ENCODE measurements at places on chromosomes 4 and X.

GRCh38 chr4:81628489-81628888 lies 156.8 kb upstream of the RASGEF1B start:
- no peaks in the 10 kb centered on the region for H3K27me3 ChIP-seq
- H3K4me1 ChIP-seq, result peaks cover 14% of the 10 kb centered on the region
- H3K4me3 ChIP-seq, result no peak overlapping the region
- no peak overlapping the region for H3K27ac ChIP-seq

- H3K4me3 ChIP-seq, result no peak overlapping the region
- DNase-seq, result no peak
- no peaks in the 10 kb centered on the region for H3K27me3 ChIP-seq
- no peak overlapping the region for H3K27ac ChIP-seq
These were observed 46.1 kb upstream of the CTSO start for GRCh38 chr4:155999725-156000124.

- H3K36me3 ChIP-seq, result peaks cover 16% of the 10 kb centered on the region
- no peak for DNase-seq
- H3K27me3 ChIP-seq, result no peaks in the 10 kb centered on the region
- H3K4me3 ChIP-seq, result no peak overlapping the region
These were observed 28.4 kb downstream of the NSG1 start for GRCh38 chr4:4415107-4415805.

- peak; percentile 71 for DNase-seq
- H3K36me3 ChIP-seq, result no peaks in the 10 kb centered on the region
- H3K4me1 ChIP-seq, result no peaks in the 10 kb centered on the region
These were observed 27.3 kb downstream of the PRDX4 start for GRCh38 chrX:23694606-23695005.

DNA sequence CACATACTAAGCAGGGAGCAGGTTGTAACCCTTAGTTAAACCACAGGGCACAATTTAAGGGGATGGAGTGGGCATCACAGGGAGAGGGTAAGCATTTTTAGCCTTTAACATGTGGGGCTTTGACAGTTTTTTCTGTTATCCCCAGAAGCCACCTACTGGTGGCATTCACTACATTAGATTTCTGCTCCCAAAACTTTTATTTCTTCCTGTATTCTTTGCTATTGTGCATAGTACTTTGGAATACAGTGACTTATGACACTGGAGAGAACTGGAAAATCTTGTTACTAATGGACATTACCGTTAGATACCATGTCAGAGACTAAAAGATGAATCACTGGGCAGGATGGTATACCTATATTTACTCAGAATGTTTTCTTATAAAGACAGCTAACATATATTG lies 7.3 kb downstream of the TRIM75 start:
- no peak overlapping the region for H3K4me3 ChIP-seq
- H3K4me1 ChIP-seq, result no peaks in the 10 kb centered on the region
- DNase-seq, result peak; percentile 14
- H3K27ac ChIP-seq, result no peak overlapping the region

DNA sequence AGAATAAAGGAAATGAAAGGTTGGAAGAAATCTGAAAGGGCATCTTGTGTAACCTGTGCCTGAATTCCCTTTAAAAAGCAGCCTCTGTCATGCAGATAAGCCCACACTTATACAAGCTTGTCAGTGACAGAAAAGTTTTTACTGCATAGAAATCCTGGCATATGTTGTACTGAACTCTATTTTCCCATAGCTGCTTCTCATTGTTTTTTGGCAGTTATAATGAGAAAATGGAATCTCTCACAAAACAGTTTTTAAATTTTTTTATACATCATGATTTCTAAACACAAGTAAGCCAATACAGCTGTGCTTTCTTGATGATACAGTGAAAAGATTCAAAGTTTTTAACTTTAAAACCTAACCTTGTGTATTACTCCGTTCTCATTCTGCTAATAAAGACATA lies 511.4 kb upstream of the ARX start:
- H3K4me3 ChIP-seq, result no peak overlapping the region
- H3K27me3 ChIP-seq, result no peaks in the 10 kb centered on the region
- no peaks in the 10 kb centered on the region for H3K36me3 ChIP-seq
- DNase-seq, result no peak

- peak overlapping the region; percentile 56 for H3K27ac ChIP-seq
- peaks cover 12% of the 10 kb centered on the region for H3K36me3 ChIP-seq
- no peaks in the 10 kb centered on the region for H3K27me3 ChIP-seq
- H3K4me1 ChIP-seq, result peaks cover 6% of the 10 kb centered on the region
- peak; percentile 90 for DNase-seq
- peak overlapping the region; percentile 77 for H3K4me3 ChIP-seq
These were observed 45.6 kb downstream of the SMARCA5 start for GRCh38 chr4:143558823-143559756.

DNA sequence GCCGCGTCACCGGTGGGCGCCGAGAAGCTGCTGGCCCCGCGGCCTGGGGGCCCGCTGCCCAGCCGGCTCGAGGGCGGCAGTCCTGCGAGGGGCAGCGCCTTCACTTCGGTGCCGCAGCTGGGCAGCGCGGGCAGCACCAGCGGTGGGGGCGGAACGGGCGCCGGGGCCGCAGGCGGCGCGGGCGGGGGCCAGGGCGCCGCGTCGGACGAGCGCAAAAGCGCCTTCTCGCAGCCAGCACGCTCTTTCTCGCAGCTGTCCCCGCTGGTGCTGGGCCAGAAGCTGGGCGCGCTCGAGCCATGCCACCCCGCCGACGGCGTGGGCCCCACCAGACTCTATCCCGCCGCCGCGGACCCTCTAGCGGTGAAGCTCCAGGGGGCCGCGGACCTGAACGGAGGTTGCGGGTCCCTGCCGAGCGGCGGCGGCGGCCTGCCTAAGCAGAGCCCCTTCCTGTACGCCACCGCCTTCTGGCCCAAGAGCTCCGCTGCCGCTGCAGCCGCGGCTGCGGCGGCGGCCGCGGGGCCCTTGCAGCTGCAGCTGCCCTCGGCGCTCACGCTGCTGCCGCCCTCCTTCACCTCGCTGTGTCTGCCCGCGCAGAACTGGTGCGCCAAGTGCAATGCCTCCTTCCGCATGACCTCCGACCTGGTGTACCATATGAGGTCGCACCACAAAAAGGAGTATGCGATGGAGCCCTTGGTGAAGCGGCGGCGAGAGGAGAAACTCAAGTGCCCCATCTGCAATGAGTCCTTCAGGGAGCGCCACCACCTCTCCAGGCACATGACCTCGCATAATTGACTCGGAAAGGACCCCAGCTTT lies 5.6 kb downstream of the PRDM8 start:
- no peaks in the 10 kb centered on the region for H3K27me3 ChIP-seq
- DNase-seq, result peak; percentile 68
- H3K27ac ChIP-seq, result no peak overlapping the region
- peak overlapping the region; percentile 70 for H3K4me3 ChIP-seq
- H3K36me3 ChIP-seq, result no peaks in the 10 kb centered on the region

DNA sequence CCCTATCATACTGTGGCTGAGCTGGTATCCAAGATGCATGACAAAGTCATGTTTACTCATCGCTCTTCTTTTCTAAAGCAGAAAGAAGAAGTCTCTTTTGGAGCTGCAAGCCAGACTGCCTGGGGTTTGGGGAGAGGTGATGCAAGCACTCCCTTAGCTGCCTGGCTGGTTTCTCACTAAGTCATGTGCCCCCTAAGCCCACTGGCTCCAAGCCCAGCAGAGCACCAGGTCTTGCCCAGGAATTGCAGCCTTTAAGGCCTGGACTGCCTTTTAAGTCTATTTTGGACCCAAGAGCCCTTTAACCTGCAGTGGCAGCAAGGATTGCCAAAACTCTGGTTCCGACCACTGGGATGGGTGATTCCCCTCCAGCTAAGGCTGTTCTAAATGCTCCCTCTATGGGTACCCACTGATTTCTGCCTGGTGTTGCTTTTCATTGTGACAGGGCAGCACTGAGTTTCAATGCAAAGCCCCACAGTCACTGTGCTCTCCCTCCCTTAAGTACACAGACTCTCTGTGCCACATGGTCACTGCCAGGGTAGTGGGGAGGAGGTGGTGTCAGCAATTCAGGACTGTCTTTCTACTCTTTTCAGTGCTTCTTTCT lies 548.6 kb downstream of the TLL1 start:
- H3K27ac ChIP-seq, result peak overlapping the region; percentile 49
- no peak overlapping the region for H3K4me3 ChIP-seq
- H3K4me1 ChIP-seq, result peaks cover 5% of the 10 kb centered on the region
- no peaks in the 10 kb centered on the region for H3K36me3 ChIP-seq
- H3K27me3 ChIP-seq, result no peaks in the 10 kb centered on the region

DNA sequence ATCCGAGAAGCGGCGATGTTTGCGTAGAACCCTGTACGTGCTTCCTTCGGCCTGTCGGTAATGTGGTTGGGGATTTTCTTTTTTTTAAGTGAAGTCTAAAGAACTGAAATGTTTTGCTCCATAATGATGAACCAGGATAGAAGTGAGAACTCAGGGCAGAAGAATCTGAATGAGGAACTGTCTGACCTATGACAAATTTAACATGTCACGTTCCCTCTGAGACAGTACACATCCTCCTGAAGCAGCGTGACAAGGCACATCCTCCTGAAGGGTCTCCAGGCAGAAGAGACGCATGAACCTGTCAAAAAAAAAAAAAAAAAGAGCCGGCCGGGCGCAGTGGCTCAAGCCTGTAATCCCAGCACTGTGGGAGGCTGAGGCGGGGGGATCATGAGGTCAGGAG lies 6.2 kb downstream of the CSF2RA start:
- no peaks in the 10 kb centered on the region for H3K4me1 ChIP-seq
- no peaks in the 10 kb centered on the region for H3K36me3 ChIP-seq
- no peak overlapping the region for H3K4me3 ChIP-seq
- H3K27ac ChIP-seq, result no peak overlapping the region

DNA sequence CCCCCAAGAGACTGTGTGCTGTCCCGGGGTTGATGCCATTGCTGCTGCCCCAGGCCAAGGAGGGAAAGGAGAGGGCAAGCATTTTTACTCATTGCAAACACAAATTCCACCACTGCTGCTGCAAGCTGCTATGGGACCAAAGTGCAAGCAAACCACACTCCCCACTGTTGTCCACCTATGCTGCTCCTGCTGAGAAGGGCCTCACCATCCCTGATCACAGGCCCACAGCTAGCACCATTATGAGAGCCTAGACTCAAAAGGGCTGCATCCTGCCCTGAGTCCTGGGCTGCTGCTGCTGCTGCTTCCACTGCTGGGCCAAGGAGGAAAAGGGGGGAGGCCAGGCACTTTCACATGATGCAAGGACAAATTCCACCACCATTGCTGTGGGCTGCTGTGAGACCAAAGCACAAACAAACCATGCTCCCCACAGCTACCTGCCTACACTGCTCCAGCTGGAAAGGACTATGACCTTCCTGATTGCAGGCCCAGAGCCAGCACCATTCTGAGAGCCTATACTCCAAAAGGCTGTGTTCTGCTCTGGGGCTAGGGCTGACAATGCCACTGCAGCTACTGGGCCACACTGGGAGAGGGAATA lies 218.2 kb upstream of the ZCCHC13 start:
- H3K4me1 ChIP-seq, result no peaks in the 10 kb centered on the region
- DNase-seq, result no peak
- no peak overlapping the region for H3K27ac ChIP-seq

GRCh38 chr4:121765368-121765705 lies 373 bp upstream of the SMIM43 start:
- H3K36me3 ChIP-seq, result no peaks in the 10 kb centered on the region
- H3K4me3 ChIP-seq, result peak overlapping the region; percentile 75
- H3K4me1 ChIP-seq, result no peaks in the 10 kb centered on the region
- no peak overlapping the region for H3K27ac ChIP-seq
- peaks cover 4% of the 10 kb centered on the region for H3K27me3 ChIP-seq

GRCh38 chr4:113869743-113870375 lies 108.3 kb upstream of the CAMK2D start:
- peak; percentile 60 for DNase-seq
- H3K36me3 ChIP-seq, result no peaks in the 10 kb centered on the region
- H3K27me3 ChIP-seq, result no peaks in the 10 kb centered on the region
- H3K4me1 ChIP-seq, result peaks cover 14% of the 10 kb centered on the region
- H3K27ac ChIP-seq, result no peak overlapping the region

DNA sequence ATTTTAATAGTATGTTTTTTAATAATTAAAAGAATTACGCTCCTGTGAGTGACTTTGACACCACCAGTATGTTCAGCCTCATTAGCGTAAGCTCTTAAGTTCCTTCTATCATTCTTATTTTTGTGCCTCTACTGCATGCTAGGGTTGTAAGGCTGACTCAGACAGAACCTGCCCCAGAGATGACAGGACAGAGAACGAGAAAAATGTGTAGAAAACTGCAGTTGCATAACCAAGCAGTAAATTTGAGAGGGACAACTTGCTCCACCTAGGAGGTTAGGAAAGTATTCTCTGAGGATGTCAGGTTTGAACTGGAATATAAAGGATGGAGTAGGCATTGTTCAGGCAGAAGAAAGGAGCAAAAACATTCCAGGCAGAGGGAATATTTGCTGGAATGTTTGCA lies 98.7 kb downstream of the NFKB1 start:
- peaks cover 7% of the 10 kb centered on the region for H3K4me1 ChIP-seq
- H3K27me3 ChIP-seq, result no peaks in the 10 kb centered on the region

DNA sequence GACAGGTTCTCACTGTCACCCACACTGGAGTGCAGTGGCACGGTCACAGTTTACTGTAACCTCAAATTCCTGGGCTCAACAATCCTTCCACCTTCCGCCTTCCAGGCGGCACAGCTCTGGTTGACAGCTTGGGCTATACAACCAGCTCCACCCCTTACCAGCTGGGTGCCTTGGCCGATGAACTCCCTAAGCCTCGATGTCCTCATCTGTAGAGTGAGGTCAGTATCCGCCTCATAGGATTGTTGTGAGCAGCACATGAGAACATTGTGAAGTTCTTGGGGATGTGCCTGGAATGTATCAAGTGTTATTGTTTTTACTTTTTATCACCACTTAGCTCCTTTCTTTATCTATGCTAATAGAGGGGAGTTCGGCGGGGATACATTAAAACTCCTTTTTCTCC lies 23.3 kb downstream of the UCHL1 start:
- no peaks in the 10 kb centered on the region for H3K36me3 ChIP-seq
- H3K4me3 ChIP-seq, result no peak overlapping the region
- H3K27ac ChIP-seq, result no peak overlapping the region
- DNase-seq, result no peak
- H3K27me3 ChIP-seq, result no peaks in the 10 kb centered on the region
- 0 out of 2 replicates have a peak, but pooled peaks cover under 1% of the 10 kb centered on the region for H3K4me1 ChIP-seq

- no peak for DNase-seq
- H3K27me3 ChIP-seq, result no peaks in the 10 kb centered on the region
- H3K27ac ChIP-seq, result no peak overlapping the region
- H3K36me3 ChIP-seq, result no peaks in the 10 kb centered on the region
These were observed 34.4 kb upstream of the RTL3 start for GRCh38 chrX:78693536-78693935.

- H3K36me3 ChIP-seq, result no peaks in the 10 kb centered on the region
- H3K27me3 ChIP-seq, result no peaks in the 10 kb centered on the region
- DNase-seq, result no peak
- H3K27ac ChIP-seq, result no peak overlapping the region
- H3K4me1 ChIP-seq, result no peaks in the 10 kb centered on the region
These were observed 503.5 kb downstream of the MID1IP1 start for GRCh38 chrX:39304746-39305145.

DNA sequence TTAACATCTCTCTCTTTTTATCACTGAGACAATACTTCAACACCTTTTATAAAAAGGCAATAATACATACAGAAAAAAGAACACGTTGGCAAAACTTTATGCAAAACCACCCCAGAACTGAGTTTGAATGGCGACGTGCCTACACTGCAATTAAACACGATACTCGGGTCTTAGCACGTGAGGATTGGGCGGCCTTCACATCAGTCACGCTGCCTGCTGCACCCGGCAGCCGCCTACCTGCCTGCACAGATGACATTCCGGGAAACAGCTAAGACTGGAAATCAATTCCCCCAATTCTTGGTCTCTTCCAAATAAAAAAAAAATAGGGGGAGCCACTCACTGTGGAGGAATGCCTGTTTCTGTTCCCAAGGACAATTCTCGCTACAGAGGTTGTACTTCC lies 68.2 kb downstream of the NYX start:
- H3K4me1 ChIP-seq, result no peaks in the 10 kb centered on the region
- no peak for DNase-seq
- no peak overlapping the region for H3K4me3 ChIP-seq
- no peak overlapping the region for H3K27ac ChIP-seq

- H3K27ac ChIP-seq, result no peak overlapping the region
- H3K27me3 ChIP-seq, result no peaks in the 10 kb centered on the region
- DNase-seq, result no peak
These were observed 336.2 kb downstream of the ZNF674 start for GRCh38 chrX:46209037-46209436.
